ENCODE measurements at places on chromosomes 12 and 14.

DNA sequence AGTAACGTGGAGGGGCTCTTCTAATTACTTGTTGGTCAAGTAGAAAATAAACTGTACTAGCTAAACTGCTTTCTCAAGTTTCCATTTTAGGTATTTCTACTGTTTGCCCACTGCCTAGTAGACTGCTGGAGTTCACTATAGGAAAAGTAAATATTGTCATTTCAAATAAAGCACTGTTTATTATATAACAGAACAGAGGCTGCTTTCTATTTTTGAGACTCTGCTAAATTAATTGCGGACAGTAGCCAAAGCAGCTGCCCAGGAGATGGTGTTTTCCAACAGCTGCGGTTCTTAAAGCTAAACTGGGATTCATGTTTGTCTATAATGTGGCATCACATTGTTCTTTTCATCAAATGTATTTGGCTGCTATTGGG, 15.9 kb upstream of the SIX1 start:
- no peak for DNase-seq

- no peak for DNase-seq
Measured at GRCh38 chr12:103834942-103835341, 6.1 kb downstream of the NT5DC3 start.

GRCh38 chr14:42214981-42215491, 608.4 kb downstream of the LRFN5 start:
- DNase-seq: no peak

DNA sequence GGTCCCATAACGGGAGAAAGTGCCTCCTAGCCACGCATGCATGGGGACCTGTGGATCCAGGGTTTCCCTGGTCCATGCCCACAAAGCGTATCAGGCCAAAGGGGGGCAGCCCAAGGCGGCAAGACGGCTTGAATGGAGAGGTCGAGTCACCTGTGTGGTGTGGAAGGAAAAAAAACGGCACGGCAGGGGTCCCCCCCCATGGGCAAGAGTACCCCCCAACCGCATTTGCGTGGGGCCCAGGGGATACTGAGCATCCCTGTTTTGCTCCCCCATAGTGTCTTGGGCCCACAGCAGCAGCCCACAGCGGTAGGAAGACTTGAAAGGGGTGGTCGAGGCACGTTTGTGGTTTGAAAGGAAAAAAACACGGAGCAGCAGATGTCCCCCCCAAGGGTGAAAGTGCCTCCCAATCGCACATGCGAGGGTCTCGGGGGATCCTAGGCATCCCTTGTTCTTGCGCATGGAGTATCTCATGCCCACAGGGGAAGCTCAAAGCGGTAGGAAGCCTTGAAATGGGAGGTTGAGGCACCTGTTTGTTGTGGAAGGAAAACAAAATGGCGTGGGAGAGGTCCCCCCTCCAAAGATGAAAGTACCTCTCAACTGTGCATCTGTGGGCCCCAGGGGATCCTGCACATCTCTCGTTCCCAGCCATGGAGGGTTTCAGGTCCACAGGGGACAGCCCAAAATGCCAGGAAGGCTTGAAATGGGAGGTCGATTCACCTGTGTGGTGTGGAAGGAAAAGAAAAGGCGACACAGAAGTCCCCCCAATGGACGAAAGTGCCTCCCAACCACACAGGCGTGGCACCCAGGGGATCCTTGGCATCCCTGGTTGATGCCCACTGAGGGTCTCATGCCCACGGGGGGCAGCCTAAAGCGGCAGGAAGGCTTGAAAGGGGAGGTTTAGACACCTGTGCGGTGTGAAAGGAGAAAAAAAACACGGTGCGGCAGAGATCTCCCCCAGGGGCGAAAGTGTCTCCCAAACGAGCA, 577.5 kb downstream of the ALG10 start:
- DNase-seq: peak; percentile 41

GRCh38 chr14:86999036-86999435, 993.9 kb downstream of the GALC start:
- DNase-seq: no peak

DNA sequence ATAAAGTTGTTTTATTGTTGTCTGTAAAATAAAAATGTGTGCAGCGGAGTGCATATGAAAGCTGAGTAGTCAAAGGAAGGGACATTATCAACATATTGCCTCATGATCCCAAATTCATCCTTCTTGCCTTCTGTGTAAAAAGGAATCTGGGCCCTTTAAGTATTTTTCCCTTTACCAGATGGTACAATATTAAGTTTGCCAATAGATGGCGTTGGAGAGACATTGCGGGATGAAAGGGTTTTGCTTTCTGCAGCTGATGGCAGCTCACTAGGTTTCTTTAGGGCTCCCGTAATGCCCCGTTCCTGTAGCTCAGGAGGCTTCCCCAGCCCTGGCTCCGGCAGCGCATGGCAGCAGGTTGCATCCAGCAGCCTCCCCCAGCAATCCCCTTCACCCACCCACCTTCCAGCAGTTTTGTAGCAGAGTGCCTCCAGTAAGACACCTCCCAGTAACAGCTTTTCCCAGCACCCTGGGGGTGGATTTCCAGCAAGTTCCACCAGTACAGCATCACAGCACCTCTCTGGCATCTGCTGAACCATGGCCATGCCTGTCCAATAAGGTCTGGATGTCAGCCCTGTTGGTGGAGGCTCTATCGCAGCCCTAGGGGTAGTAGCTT, 354.4 kb downstream of the MED13L start:
- no peak for DNase-seq

DNA sequence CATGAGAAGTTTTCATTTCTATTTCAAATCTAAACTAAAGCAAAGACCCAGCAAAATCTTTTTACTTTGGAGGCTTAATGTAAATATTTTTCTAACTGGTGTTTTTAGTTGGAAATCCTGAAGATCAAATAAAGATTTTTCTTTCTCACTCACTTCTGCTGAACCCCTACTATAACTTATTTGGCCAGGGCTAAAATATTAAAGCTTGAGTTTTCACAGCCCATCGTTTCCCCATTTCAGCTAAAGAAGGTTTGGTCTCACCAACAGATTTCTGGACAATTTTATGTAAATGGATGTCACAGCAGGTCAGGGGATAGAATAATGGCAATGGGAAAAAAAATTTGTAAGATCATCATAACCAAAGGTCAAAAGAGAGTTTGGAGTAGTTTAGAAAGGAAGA, 92.7 kb upstream of the DCN start:
- DNase-seq: no peak

GRCh38 chr14:32507029-32507984, 178.2 kb downstream of the AKAP6 start:
- no peak for DNase-seq

DNA sequence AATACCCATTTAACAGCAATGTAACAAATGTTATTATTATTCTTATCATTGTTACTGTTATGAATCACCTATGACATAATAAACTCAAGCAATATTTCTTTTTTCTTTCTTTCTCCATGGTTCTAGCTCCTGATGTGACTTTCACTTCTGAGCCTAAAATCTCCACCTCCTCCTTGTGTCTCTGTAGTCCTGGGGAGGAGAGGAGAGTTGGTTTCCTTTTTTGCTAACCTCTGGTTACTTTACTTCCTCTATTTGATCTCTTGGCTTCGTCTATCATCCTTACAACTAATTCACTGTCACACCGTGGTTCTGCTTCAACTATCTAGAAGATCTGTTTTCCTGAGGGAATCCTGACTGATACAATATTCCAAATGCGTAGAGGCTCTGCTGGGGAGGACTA, 456.6 kb downstream of the VRK1 start:
- DNase-seq: no peak

GRCh38 chr14:59964251-59965007, 44.5 kb downstream of the LRRC9 start:
- no peak for DNase-seq

GRCh38 chr12:119019166-119019565, 37.8 kb downstream of the SRRM4 start:
- no peak for DNase-seq

DNA sequence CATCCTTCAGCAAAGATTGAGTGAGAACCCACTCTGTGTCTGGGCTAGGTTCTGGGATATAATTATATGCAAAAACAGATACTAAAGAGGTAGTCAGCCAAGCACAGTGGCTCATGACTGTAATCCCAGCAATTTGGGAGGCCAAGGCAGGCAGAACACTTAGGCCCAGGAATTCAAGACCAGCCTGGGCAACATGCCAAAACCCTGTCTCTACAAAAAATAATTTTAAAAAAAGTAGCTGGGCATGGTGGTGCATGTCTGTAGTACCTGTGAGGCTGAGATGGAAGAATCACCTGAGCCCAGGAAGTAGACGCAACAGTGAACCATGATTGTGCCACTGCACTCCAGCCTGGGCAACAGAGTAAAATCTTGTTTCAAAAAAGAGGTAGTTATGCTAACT, 237.5 kb upstream of the HMGA2 start:
- no peak for DNase-seq

- no peak for DNase-seq
Measured at GRCh38 chr14:55255979-55256378, 15.2 kb upstream of the FBXO34 start.

DNA sequence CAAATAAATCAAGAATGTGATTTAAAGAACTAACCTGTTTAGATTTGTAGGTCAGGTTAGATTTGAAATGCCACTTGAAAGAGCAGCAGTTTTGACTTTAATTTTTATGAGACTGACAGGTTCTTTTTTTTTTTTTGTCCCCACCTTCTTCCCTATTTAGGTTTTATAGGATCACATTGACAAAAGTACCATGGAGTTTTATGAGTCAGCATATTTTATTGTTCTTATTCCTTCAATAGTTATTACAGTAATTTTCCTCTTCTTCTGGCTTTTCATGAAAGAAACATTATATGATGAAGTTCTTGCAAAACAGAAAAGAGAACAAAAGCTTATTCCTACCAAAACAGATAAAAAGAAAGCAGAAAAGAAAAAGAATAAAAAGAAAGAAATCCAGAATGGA, 31.9 kb downstream of the KTN1 start:
- DNase-seq: no peak

DNA sequence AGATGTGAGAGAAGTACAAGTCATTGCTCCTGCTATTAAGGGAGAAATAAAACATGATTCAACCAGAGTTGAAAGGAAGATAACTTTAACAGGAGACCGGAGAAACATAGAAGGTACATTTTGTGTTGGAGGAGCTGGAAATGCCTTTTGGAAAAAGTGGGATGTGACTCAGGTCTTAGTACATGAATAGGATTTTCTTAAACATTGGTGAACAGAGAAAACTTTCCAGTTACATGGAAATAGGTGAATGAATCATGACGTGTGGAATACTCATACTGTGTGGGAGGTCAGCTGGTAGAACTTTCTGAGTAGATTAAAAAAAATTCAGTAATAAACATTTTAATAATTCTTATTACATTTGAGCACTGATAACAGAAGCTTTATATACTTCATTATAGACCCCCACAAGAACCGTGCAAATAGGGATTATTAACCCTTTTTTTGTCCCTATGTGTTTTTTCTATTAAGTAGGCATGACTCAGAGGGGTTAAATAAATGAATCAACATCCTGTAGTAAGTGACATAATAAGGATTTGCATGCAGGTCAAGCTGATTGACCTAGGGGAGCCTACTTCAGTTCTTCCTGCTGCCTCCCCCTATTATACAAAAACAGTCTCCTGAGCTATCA, 710.5 kb downstream of the NOVA1 start:
- DNase-seq: no peak

- DNase-seq: no peak
Measured at GRCh38 chr12:53224061-53224896, 7.7 kb downstream of the RARG start.

GRCh38 chr12:59444932-59445331, 150.9 kb upstream of the SLC16A7 start:
- DNase-seq: no peak

DNA sequence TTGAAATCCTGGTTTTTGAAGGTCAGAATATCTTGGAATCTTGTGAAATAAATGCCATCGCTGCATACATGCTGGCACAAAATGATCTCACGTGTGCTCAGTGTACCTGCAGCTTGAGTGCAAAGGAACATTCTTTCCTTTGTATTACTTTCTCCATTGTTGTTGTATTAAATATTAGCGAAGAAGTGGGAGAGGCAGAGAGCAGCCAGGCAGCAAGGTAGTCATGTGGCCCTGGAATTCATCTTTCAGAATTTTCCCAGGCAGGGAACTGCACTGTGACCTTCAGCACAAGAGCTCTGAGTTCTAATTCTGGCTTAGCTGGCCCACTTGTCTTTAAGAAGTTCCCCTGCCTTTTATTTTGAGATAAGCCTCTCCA, 145.5 kb downstream of the PRKCH start:
- DNase-seq: no peak

DNA sequence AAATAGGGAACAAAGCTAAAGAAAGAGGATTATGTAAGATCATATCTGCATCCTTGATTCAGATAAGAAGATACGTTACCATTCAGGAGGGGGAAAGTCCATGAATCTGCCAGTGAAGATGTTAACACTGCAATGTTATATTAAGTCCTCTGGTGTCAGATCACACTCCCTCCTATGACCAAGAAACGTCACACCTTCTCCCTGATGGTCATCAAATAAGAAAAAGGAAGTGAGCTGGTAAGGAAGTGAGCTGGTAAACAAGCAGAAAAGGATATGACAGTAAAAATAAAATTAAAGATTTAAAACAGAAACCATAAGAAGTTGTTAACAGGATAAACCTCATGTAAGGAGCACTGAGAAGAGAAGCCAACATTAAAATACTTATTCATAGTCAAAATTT, 340.2 kb downstream of the SEC23A start:
- DNase-seq: no peak

GRCh38 chr14:99101855-99102461, 170.0 kb downstream of the BCL11B start:
- DNase-seq: no peak
